ENCODE measurements at places on chromosomes 7 and 10.
A peak's percentile ranks its signal among the peaks of the same experiment; 100 is the strongest.

DNA sequence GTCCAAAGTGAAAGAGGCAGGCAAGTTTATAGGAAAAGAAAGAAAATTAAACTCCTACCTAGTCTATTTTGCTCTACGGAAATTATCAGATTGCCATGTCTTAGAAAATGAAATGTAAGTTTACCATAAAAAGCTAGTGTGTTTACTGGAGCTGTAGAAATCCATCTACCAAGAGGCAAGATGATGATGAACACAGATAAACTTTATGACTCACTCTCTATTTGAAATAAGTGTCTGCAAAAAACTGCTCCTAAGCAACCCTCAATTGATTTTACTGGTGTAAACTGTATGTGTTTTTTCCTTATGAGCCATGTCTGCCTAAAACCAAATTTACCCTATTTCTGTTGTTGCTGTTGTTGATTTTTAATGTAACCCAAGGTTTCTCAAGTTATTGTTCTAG lies 73.8 kb upstream of the TMEM106B start:
- DNase-seq, result no peak

DNA sequence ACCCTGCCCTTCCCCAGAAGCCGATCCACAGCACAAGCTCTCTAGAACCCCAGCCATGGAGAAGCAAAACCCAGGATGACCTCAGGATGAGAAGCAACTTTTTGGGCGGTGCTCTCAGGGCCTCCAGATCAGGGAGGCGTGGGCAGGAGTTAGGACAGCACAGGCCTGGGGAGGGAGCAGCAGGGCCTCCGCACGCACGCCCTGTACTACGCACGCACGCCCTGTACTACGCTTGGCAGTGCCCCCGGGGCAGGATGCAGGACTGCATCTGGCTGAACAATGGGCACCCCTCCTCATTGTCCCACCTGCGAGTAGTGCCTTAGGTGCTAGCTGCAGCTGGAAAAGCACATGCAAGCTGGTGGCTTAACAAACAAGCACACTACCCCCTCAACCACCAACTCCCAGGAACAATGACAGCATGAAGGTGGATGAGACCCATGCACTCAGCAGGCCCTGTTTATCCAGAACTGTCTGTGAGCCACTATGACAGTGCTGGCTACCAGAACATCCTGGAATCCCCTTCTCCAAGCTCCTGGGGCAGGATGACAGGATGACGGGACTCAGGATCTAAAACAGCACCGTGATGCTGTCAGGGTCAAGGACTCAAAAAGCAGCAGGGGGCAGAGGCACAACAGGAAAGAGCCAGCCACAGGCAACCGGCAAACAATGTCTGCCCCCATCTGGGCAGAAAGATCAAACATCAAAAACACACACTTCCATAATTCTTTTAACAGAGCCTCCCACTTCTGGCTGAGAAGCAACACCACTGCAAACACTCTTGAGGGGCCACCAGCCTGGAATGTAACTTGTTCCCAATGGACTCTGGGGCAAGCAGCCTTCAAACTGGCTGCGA lies 11.8 kb downstream of the PODXL start:
- no peak for DNase-seq

DNA sequence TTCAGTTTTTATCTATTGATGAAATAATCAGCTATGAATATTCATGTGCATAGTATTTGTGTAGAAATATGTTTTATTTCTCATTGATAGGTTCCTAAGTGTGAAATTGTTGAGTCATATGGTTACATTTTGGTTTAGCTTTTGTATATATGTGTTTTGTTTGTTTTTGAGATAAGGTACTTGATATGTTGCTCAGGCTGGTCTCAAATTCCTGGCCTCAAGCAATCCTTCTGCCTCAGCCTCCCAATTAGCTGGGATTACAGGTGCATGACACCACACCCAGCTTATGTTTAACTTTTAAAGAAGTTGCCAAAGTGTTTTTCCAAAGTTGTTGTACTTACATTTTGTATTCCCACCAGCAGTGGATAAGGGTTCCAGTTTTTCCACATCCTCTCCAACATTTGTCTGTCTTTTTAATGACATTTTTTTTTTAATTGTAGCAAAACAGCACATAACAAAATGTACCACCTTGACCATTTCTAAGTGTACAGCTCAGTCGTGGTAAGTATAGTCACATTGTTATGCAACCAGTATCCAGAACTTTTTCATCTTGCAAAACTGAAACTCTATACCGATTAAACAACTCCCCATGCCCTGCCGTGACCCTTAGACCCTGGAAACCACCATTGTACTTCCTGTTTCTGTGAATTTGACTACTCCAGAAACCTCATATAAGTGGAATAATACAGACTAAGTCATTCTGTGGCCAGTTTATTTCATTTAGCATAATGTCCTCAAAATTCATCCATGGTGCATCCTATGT lies 12.6 kb upstream of the UBE2D1 start:
- no peak for DNase-seq

GRCh38 chr7:44395067-44395466 lies 69.7 kb upstream of the CAMK2B start:
- DNase-seq, result peak; percentile 11

DNA sequence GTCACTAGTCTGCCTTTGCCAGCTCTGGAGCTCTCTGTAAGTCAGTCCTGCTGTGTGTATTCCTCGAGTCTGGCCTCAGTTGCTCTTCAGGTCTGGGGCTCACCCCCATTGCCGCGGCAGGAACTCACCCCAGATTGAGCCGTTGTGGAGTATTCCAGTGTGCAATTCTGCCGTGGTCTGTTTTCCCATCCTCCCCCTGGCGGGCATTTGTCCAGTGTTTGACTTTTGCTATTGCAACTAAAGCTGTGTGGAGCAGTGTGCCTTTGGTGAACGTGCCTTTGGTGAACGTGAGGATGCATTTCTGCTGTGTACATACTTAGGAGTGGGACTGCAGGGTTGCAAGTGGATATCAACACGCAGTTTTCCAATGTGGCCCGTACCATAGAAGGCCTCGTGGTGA lies 134.5 kb downstream of the FAM53B start:
- no peak for DNase-seq

- peak; percentile 19 for DNase-seq
Observed at GRCh38 chr10:69057261-69057950, 30.5 kb upstream of the SRGN start.

GRCh38 chr10:113854013-113854760 lies at the start of the genes DCLRE1A and NHLRC2:
Gene DCLRE1A (minus strand): TSS chr10:113854082. CDS start chr10:113853182, 900 bp downstream.
Gene NHLRC2 (plus strand): TSS chr10:113854661. CDS start chr10:113854873, 212 bp downstream.
- peak; percentile 86 for DNase-seq

DNA sequence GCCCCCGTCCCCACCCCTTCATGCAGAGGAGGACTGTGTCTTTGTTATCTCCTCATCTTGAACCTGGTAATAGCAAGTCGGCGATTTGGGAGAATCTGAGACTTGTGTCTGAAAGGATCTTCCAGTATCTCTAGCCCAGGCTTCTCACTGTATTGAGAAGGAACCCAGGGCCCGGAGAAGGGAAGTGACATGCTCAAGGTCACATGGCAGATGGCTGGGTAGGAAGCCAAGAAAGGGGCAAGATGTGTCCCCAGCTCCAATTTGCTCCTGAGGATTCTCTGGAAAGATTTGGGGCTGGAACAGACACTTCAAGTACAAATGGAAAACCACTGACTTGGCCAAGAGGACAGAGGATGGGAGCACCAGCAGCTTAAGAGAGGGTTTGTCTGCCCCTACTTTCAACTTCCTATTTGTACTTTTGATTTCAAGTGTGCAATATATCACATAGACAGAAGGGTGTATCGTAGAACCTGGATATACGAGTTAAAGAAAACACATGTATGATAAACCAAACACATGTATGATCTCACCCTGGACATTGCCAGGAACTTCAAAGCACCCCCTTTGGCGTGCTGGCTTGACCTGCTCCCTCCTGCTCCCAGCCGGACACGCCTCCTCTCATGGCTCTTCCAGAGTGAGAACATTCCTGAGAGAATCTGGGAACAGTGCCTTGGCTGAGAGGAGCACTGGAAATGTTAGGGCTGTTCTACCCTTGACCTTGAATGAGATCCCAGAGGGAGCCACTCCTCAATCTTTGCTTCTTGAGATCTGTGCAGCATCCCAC lies 79.7 kb downstream of the CDH23 start:
- DNase-seq, result peak; percentile 55

DNA sequence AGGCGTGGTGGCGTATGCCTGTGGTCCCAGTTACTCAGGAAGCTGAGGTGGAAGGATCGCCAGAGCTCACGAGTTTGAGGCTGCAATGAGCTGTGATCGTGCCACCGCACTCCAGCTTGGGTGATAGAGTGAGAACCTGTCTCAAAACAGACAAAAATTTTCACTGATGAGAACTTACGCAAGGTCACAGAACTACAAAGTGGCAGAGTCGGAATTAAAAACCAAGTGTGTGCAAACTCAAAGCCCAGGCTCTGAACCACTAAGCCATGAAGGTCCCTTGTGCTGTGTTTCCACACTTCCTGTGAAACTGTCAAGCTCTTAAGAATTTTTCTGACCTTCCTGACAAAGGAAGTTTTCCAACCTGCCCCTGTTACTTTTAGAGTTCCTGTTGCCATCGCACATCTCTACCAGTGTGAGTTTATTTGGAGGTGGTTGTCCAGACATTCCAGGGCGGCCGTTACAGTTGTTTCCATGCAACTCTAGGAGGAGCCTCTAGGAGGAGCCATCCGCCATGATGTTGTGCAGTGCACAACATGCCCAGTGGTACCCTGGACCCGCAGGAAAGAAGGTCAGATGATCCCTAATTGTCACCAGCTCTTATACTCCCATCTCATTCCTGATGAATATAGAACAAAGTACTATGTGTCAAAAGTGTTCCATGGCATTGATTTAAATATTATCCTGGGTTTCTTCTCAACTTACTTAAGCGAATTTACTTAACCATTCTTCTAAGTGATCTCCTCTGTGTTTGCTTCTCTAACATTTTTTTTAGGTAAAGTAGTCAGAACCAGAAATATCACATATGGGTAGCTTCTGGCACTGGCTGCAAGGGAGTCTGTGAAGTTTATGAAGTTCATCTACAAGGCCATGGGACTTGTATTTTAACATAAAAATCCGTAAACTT lies 49.0 kb upstream of the LYZL1 start:
- no peak for DNase-seq

DNA sequence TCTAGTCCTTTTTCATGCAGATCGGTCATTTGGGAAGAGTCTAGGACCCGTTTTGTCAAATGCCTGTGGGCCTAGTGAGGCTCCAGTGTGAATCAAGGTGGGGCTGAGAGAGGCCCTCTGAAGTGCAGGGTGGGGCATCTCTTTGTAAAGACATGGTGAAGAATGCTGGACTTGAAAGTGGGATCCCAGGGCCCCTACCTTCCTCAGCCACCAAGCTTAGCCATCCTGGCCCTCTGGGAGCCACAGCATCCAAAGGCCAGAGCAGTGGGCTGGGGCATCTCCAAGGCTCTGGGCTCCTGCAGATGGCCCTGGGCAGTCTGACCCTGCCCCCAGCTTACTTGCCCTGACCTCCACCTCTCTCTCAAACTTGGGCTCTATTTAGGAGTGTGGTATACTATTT lies 78.5 kb downstream of the ADCY1 start:
- DNase-seq, result no peak

- no peak for DNase-seq
Observed at GRCh38 chr7:128881458-128882125, 18.9 kb downstream of the ATP6V1F start.

- peak; percentile 97 for DNase-seq
Observed at GRCh38 chr10:125123476-125124114, 36.8 kb downstream of the CTBP2 start.

GRCh38 chr10:34006471-34006870 lies 672.0 kb upstream of the NRP1 start:
- DNase-seq, result no peak

- no peak for DNase-seq
Observed at GRCh38 chr10:35498693-35499092, 106.4 kb upstream of the GJD4 start.

DNA sequence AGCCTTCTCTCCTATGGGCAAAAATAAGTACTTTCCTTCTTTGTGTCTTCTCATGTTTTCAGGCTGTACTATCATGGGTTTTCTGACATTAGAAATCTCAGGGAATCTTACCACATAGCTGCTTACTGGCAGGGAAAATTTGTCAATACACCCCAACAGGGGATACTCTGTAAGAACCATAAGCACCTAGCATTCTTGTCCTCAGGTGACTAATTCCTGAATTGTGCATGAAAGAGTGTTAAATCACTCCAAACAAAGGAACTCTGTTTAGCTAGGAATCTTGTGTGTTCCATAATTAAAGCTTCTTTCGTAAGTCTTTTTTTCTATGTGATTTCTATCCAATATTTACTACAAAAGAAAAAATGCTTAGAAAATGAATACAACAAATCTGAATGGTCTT lies 206.7 kb upstream of the POT1 start:
- no peak for DNase-seq

DNA sequence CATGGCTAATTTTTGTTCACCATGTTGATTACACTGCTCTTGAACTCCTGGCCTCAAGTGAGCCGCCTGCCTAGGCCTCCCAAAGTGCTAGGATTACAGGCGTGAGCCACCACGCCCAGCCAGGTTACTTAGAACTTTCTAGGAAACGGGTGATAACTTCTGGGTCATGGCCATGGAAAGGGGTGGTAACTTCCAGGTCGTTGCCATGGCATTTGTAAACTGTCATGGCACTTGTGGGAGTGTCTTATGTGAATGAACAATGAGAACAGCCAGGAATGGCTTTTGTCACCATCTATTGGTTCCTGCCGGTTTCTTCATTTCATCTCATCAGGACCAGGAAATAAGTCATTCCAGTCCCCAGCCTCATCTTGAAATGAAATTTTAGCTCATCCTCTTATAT lies 120.9 kb downstream of the SLC16A9 start:
- DNase-seq, result no peak

GRCh38 chr7:26153823-26154783 lies 2.1 kb downstream of the NFE2L3 start:
- DNase-seq, result no peak

DNA sequence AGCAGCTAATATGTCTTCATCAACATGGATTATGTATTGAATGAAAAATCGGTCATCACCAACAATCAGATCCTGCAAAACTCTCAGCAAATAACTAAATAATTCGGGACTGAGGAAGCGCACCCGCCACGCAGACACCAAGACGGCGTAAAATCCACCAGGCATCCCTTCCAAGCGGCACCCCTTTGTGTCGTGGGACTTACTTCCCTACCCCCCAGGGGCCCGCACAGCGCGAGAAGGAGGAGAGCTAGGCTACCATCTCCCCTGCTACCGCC lies 721 bp downstream of the ARL3 start:
- no peak for DNase-seq

DNA sequence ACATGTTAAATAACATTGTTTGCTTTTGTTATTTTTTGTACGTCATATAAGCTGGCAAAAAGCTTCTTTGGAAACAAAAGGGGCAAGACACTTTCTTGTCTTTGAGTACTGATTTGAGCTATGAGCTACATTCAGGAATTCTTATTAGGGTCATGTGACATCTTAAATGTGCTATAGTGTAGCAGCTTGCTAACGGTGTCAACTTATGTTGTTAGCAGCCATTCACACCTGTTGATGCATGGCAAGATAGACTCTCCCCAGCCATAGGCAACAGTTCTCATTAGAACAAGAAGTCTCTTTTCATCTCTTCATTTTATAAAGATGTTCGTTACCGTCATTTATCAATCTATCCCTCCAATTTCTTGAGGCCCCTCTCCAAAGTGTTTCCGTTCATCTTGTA lies 213.7 kb downstream of the CSTF2T start:
- DNase-seq, result no peak

- DNase-seq, result no peak
Observed at GRCh38 chr7:121873289-121874194, 581 bp downstream of the PTPRZ1 start.

- no peak for DNase-seq
Observed at GRCh38 chr7:84389242-84389641, 194.7 kb upstream of the SEMA3A start.

GRCh38 chr7:132544025-132544424 lies 32.2 kb downstream of the PLXNA4 start:
- no peak for DNase-seq
